NCI-H526 (cell line): ENCODE measurements at places on chromosomes 3 and 15.
A peak's percentile ranks its signal among the peaks of the same experiment; 100 is the strongest.

DNA sequence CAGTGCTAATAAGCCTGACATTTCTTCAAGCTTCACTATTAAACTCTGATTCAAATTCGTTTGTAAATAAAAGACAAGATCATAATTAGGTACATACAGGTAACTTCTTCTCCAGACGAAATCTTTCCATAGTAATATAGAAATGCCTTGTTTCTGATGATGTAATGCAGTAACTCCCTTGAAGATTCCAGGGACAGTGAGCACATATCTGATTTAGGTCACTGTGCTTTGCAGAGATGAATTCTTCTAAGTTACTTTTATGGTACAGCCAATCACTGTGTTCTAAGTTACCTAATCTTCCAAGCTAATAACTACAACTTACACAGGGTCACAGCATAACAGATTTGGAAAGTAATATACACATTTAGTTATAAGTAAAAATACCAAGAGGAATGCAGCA lies 27.6 kb downstream of the SLC4A7 start:
- DNase-seq: no peak

GRCh38 chr15:84894736-84895425 lies 10.4 kb downstream of the SLC28A1 start:
- DNase-seq: no peak

- no peak for DNase-seq
These were observed 26.9 kb upstream of the TJP1 start for GRCh38 chr15:29849218-29849617.

GRCh38 chr3:154552338-154552737 lies 122.3 kb upstream of the GPR149 start:
- peak; percentile 14 for DNase-seq

DNA sequence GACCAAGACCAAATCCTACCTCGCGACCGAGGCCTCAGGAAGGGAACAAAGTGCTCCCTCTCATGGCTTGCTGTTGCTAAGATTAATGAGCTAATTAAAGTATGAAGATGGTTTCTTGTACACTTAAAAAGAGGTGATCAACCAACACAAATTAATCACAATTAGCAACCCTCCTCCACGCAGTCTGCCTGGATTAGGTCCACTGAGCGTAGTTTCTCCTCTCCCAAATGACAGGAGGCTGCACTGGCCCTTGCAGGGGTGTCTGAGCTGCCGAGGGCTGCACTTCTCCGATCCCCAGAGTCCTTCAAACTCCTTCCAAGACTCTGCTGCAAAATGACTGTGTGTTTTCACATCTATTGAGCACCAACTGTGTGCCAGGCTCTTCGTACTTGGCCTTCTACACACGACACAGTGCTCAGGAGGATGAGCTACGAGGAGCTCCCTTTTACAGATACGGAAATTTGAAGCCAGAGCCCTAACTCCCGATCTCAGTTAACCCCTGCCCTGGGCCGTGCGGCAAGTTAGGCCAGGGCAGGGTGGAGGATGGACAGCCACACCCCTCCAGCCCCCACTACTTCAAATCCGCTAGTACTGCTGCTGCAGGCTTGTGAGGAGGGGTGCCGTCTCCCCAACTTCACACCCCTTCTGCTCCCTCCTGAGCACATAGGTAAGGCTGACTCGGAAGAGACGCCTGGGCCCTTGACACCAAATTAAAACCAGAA lies 101.0 kb upstream of the LINGO1 start:
- no peak for DNase-seq

GRCh38 chr3:36893137-36893557 lies 51.7 kb downstream of the TRANK1 start:
- DNase-seq: no peak

DNA sequence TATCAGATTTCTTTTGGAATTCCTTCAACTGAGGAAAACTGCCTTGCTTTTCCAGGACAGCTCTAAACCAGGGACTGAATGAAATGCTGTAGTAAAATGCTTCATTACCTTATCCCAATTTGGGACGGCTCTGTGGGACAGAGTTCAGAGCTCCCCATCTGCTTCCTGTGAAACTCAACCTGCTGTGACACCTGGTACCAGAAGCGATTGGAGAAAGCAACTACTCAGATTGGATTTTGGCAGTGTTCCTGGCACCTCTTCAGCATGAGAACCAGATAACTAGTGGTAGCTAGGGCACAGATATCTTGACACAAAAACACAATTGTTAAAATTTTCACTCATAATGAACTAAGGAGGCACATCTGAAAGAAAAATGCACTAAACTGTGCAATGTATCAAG lies 539.1 kb downstream of the SI start:
- DNase-seq: no peak
